ENCODE measurements at places on chromosomes 7 and 10.

DNA sequence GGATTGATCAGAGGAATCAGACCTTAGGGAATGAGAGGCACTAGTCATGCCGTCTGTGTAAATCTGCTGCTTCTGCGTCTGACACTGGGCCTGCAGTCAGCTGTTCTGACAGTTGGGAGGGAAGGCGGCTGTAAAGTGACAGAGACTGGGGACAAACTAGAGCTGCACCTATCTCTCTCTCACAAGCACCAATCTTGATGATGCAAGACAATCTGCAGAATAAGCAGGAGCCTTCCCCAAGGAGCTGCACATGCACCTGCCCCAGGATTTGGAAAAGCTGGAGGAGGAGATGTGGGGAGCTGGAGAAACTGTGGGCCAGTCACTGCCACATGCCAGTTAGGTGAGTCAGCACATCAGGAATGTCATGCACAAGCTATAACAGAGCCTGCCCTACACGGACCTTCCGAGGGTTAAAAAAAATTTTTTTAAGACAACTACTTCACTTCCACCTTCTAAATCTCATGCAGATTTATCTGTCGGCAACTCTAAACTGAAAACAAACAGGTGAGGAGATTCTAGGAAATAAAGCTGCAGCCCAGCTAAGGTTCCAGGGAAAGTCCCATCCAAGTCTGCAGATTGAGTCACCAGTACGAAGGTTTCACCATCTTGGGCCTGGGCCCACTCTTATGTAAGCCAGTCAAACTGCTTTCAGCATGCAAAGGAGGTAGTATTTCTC, 39.2 kb downstream of the ENO4 start:
- no peak for DNase-seq

DNA sequence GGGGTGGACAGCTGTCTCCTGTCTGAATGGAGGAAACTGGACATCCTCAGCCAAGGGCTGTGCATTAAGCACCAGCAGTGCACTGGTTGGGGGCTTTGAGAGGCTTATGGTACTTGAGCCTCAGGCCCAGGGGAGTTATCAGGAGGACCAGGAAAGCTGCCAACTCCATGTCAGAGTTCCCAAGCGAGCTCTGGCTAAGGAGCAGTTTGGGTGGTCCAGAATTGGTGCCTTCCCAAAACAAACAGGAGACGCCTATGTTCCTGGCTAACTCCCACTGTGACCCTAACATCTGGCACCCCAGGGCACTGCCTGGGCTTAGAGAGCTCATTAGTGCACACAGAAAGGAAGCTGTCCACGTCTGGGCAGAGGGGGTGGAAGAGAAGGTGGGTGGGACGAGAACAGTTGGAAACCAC, 408.6 kb upstream of the NPVF start:
- no peak for DNase-seq

DNA sequence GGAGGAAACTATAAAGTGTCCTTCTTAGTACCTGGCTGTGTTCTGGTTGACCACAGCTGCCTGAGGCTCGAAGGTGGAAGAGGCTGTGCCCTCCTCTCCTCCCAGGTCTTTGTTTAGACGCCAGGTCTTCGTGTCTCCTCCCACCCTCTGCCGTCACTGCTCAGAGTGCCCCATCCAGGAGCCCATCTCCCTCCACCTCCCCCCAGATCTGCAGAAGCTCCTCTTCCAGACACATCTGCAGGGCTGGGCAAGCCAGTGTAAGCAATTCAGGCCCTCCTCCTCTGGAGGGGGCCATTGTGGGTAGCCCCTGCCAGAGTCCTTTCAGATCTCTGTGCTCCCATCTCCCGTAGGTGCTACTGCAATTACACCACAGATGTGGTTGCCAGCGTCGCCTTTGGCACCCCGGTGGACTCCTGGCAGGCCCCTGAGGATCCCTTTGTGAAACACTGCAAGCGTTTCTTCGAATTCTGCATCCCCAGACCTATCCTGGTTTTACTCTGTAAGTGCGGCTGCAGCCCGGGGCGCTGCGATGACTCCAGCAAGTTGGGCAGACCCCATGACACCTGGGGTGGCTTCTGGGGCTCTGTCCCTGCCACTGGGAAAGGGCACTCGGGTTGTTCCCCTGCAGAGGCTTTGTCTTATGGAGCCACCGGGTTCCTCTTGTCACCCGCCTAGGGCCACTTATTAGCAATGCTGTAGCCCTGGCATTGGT, 107.5 kb downstream of the PARP12 start:
- no peak for DNase-seq

DNA sequence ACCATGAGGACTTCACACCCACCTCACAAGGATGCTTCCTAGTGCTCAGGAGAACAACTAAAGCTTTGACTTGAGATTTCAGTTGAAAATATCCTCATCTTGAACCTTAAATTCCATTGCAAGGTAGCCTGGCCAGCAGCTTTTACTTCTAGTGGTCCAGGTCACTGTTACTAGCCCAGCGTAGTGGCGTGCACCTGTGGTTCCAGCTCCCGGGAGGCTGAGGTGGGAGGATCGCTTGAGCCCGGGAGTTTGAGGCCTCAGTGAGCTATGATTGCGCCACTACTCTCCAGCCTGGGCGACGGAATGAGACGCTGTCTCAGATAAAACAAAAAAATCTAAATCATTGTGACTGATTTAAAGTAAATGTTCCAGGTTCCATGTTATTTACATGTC, 28.3 kb upstream of the PRKAR1B start:
- DNase-seq, result no peak

DNA sequence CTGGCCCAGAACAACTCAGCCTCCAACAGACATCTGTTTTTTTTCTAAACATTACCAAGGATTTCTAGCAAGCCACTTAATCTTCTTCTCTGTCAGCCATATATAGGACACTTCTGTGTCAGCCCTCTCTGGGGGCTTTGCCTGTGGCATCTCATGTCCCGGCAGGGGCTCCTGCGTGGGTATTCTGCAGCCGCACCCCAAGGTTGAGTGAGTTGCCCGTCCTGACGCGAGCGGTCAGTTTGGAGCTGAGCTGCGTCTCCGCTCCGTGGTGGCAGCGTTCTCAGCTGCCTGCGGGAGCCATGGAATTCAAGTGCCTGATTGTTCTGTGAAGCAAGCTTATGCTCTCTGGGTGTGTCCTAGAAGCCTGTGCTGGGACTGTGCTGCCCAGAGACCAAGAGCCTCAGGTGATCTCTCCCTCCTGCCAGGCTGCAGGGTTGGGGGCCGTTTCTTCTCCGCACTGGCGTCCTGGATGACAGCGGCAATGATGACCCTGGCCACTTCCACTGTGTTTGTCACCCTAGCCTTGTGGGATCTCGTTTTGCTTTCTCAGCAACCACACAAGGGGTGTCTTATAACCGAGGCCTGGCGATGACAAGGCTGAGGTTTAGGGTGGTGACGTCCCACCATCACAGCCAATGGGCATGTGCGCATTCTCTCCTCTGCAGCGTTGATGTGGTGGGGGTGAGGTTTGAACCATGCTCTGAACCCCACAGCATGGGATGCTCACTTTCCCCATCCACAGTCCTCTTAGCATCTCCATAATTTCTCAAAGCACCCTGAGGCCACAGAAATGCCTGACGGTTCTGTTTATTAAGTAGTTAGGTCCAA, 612.6 kb upstream of the FOXK1 start:
- no peak for DNase-seq

DNA sequence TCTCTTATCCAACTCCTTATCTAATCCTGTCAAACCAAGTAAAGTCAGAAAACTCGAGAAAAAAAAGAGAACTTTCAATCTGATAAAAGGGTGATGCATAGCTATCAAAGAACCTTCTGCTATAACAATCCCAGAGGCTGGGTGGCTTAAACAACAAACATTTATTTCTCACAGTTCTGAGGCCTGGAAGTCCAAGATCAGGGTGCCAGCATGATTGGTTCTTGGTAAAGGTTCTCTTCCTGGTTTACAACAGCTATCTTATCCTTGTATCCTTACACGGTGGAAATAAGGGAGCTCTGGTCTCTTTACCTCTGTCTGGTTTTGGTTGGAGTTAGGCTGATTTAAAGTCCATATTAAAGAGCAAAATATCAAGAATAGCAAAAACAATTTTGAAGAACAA, 131.9 kb downstream of the PHTF2 start:
- no peak for DNase-seq

- no peak for DNase-seq
Measured at GRCh38 chr7:30934732-30935568, 23.3 kb downstream of the AQP1 start.

DNA sequence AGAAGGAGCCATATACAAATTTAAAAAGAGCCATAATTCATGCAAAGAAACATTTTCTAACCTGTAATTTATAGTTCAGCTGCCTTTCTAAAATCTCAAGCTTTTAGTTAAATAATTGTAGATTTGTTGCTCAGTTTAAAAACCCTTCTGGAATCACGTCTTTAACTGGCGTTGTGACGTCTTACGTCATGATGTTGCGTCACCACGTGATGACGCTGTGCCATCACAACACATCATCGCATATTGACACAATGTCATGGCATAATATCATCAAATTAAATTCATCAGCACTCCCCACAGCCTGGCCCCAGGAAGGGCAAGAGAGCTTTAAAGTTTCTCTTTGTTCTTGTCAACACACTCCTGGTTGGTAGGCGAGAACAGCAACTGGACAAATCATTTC, 194.8 kb downstream of the GRM8 start:
- DNase-seq, result no peak

DNA sequence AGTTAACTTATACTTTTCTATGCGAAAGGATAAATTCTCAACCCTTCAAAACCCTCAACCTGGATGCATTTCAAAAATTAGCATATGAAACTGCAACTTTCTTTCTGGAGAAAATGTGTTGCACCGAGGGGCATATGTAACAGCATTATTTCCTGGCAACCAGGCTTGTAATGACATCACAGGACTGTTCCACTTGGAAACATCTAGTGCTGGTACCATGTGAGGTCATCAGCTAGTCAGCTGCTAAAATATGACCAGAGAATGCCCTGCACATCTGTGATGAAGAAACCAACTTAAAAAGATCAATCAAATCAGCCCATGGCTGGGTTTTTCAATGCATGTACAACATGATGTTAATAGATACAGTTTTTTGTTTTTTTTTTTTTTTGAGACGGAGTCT, 40.0 kb downstream of the FGFR2 start:
- DNase-seq, result no peak

GRCh38 chr10:12774204-12774894, 227.2 kb downstream of the CCDC3 start:
- no peak for DNase-seq

DNA sequence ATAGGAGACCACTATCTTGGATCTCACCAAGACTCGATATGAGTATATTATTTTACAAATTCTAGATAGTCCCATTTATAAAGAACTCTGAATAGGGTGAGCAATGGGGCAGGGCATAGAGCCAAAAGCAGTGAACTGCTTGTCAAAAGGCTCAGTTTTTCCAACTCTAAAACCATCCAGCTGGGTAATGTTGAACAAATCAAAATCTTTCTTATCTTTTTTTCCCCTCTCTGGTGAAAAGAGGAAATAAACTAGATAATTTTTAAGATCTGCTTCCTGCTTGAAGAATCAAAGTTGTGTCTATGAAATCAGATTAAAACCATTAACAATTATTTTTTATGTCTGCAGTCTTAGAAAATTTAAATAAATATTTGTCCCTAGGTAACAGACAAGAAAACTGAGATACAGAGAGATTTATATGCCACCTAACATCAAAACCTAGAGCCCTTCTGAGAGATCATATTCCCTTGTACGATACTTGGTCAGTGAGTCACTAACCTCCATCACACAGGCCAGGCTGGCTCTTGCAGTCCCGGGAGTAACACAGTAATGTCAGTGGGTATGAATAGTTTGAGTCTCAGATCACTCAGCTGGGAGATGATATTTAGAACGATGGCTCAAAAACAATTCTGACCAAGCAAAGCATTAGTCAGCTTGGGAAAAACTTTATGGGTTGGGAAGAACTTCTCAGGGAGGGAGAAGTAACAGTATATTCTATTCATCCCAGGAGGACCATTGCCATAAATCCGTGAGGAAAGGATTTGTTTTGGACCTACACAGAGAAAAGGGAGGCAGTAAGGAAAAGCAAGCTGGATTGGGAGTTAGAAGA, 178.8 kb downstream of the REEP3 start:
- DNase-seq, result no peak

GRCh38 chr10:126439942-126440341, 51.7 kb upstream of the ADAM12 start:
- no peak for DNase-seq

DNA sequence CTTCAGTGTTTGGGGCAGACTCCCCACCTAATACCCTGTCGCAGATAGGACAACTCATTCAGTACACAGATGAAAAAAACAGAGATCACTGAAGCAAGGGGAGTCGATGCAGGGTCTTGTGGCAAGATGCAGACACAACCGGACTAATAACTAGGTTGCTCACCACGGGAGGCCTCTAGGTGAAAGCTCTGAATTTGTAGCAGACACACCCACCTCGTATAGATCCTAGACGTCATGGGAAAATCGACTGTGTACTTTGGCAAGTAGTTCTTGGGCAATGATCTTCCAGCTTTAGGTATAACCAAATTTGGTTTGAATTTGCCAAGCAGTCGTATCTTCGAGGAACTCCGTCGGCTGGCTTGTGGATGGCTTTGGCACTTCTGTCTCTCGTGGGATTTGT, 88.1 kb downstream of the TCF7L2 start:
- DNase-seq, result no peak

- no peak for DNase-seq
Measured at GRCh38 chr7:32941681-32942414, 15.4 kb upstream of the FKBP9 start.

GRCh38 chr10:69172241-69172982, 7.6 kb upstream of the SUPV3L1 start:
- DNase-seq, result no peak

GRCh38 chr10:63391812-63392211, 74.0 kb downstream of the JMJD1C start:
- no peak for DNase-seq

All from NCI-H2029 treated with DMSO at 0.1 percent for 48 hours (cell line).